ENCODE measurements at places on chromosomes 12 and 14. TPM values are rescaled to one million over a fixed set of nuclear protein-coding genes. Genes with fewer than 3 reads are reported as not detected.

FOXG1 gene
- total RNA-seq = 0.14 TPM

- peak; percentile 89 for DNase-seq
Observed at GRCh38 chr14:104157016-104157928, 18.9 kb downstream of the KIF26A start.

GRCh38 chr14:98008381-98009113 is 1211.4 kb downstream of the VRK1 start:
- no peak for DNase-seq

EML5 gene
- 0.38 TPM for total RNA-seq

KLRK1 gene
- not detected for total RNA-seq

DNA sequence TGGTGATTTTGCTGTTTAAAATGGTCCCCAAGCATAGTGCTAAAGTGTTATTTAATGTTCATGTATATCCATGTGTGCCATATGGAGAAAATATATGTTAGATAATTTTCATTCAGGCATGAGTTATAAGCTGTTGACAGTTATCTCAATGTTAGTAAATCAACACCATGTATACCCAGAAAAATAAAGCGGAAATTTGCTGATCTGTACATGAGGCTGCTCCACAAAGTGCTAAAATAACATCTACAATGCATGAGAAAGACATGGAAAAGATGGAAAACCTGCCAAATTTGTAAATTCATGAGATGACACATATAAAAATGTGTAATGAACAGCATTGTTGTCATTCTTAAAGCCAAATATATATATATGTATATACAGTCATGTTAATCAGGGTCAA is 1199.2 kb downstream of the FSCB start:
- no peak for DNase-seq

GPR137C gene
- 2.3 TPM for total RNA-seq

SMCO2 gene
- not detected for total RNA-seq
